Stimulated activated CD4-positive, alpha-beta T cell treated with anti-CD3 and anti-CD28 coated beads, Interleukin-4, amount 100 ng/mL, for 24 hours (primary cell): ENCODE measurements at places on chromosomes 3 and 15.

- no peak for DNase-seq
Measured at GRCh38 chr3:192258721-192259120, 468.6 kb downstream of the FGF12 start.

DNA sequence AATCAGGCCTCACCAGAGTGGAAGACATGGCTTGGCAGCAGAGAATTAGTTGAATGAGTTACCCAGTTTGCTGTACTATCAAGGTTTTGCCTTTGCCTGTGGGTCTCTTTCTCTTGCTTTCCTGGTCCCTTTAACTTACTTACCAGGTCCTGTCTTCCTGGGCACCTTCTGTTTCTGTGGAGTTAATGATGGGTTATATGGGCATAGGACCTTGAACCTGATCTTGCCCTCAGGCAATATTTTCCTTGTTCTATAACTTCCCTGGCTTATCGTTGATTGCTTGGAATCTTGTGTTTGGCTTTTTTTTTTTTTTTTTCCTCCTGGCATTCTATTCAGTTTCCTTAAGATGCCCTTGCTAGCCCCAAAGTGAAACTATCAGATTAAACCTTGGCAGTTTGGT, 106.8 kb downstream of the HHLA2 start:
- no peak for DNase-seq

DNA sequence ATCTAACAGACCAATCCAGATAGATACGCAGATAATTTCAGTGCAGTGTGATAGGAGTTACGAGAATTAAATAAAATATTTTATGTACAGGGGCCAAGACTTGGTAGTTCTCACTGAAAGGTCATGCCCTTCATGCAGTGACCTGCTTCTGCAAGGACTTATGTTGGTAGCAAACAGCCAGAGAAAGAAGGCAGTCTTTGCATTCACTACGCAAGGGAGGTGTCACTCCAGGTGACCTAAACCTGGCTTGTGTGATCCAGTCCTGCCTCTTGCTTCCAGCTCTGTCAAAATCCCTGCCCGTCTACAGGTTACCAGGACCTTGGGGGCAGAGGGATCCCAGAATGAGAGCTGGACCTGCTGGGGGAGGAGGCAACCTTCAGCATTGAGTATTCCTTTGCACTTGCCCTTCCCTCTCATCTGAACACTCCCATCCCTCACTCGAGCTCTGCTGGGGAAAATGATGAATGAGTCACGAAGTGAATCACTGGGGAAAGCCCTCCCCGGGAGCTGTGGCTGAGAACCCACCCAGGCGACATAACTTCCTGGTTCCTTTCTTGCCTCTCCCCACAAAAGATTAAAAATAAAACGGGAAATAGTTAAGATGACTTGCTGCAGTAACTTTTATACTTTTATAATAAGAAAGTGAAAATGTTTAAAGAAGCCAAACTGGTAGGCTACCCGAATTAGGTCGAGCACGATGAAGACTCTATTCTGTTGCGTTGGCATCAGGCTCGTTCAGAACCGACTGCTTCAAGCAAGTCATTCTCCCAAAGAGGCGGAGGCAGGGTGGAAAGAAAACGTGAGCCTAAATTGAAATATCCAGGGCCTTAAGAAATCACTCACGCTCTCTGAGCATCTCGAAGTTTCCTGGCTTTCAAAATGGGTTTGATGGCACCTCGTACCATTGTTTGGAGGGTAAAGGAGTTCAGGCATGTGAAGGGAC, 216.1 kb downstream of the SLCO3A1 start:
- peak; percentile 65 for DNase-seq

DNA sequence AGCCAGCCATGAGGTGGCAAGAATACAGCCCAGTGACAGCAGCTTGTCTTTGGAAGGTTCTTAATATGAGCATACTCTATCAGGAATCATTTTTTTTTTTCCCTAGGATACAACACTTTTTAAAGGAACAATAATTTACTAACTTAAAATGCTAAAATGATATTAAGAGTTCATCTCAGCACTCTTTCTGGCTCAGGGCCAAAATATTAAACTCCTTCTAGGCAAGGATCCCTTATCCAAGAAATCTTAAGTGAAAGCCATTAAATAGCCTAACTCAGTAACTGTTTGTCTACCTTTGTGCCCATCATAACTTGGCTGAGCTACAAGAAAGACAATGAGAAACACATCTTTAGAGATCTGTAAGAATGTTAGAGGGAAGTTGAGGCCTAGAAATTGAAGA, 529.5 kb upstream of the TGFBR2 start:
- DNase-seq = no peak

- DNase-seq = no peak
Measured at GRCh38 chr3:43005981-43006380, 26.9 kb downstream of the GASK1A start.

GRCh38 chr15:37099319-37100108, 835 bp downstream of the MEIS2 start:
- DNase-seq = no peak

- no peak for DNase-seq
Measured at GRCh38 chr15:43134157-43134635, 810 bp downstream of the TMEM62 start.

DNA sequence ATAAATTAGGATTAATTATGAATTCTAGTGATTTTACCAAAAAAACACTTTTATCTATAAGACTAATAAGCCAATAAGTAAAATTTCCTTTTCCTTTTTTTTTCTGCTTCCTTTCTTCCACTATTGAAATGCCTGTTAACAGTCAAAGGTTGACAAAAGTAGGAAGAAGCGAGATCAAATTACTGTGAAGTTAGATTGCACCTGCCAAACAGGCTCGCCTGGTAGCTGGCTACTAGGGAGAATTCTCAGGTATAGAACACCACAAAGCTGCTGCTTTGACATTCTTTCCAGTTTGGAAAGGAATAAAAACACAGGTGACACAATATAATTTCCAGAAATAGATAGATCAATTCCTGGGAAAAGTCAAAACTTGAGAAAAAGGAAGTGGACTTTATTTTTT, 749.0 kb downstream of the NSUN3 start:
- DNase-seq = no peak

GRCh38 chr15:31396881-31397560, 70.4 kb downstream of the KLF13 start:
- DNase-seq = peak; percentile 2

DNA sequence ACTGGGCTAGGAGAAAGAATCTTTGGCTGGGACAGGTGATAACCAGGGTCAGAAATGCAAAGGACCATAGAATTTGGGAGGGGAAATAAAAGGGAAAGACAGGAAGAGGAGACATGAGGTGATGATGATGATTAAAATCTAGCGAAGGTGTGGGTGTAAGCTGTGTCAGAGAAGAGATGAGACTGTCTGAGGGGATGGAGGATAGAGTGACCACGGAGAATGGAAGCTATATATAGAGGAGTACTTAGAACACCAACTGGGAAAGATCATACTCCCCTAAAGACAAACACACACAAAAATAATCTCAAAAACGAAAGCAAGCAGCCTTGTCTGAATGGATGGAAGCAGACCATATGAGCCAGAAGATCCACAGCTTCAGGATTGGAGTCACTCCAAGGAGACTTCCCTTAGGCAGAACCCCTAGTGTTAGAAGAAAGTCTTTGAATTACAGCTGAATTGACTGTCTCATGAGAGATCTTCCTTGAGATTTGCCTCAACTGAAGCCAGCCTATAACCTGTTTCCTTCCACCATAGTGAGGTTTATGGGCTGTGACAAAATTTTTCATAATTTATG, 115.2 kb upstream of the DAZL start:
- DNase-seq = no peak

GRCh38 chr3:146569314-146569713, 24.9 kb upstream of the PLSCR1 start:
- DNase-seq = no peak

DNA sequence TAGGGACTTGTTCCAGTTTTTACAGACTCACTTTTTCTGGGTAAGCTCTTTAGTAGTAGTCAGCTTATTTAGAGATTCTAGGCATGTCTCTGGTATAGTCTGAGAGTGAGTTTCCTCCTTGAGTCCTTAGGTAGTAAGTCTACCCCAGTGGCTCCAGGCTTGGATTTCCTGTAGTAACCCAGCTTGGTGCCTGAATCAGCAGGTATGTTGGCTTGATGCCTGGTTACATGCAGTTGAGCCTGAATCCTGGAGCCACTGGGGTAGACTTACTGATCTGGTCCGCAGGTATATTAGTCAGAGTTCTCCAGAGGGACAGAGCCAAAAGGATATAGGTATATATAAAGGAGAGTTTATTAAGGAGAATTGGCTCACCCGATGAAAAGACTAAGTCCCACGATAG, 85.8 kb upstream of the RBMS3 start:
- no peak for DNase-seq

DNA sequence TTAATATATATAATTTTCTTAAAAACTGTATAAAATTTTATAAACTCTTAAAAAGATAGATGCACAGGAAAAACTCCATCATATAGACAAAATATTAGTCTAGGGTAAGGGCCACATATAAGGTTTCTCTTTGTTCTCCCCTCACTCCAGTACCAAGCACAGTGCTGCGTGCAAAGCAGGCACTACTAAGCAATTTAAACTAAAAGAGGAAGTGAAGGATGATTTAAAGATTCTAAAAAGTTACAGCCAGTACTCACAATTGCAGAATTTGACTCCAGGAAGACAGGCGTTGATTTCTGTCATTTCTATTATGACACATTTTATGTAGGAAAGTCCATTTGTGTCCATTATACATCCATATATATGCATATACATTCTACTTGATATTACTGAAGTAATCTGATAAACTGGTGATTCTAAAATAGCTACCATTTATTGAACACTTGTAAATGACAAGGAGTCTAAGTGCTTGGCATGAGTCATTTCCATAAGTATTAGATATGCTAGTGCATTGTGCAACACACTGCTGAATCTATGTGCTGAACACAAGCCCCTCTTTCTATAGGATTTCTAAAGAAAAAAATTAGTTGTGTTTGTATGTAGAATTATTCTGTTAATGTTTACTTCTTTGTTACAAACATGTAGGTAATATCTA, 785.5 kb upstream of the ARRDC4 start:
- DNase-seq = no peak

DNA sequence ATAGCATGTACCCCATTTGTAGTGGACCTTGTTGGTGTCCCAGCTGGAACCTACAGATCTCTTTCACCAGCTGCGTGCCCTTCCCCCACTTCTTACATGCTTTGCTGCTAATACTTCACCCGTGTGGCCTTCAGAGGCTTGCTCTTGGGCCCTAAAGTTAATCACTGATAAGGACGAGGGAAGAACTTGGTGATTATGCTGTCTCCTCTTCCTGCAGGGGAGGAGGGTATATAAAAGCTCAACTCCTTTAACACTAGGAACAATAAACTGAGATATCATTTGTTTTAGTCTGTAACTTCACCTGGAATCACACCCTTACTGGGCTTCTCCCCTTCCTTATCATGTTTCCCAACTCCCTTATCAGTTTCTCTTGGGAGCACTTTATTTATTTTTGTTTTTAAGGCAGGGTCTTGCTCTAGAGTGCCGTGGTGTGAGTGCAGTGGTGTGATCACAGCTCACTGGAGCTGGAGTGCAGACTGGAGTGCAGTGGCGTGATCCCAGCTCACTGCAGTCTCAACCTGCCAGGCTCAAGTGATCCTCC, 43.2 kb upstream of the PIK3R4 start:
- no peak for DNase-seq

DNA sequence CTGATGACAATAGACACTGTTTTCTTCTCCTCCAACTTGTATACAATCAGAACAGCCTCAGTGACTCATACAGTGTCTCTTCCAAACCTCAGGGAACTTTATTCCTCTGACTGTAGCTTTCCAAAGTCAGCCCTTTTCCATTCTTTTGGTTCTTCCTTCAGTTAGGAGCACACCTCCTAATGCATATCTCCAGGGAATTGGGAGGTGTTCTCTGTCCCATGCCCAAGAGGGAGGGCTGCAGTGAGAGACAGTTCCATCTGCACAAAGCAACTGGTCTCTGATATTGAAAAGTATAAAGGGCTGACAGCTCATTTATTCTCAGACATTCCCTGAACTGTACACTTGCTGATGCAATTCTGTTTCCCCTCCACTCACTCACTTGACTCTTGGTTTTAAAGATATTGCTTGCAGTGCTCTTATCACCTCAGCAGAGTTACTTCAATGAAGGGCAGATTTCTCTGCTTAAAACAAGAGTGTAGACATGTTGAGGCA, 337.8 kb upstream of the TBC1D5 start:
- DNase-seq = no peak

DNA sequence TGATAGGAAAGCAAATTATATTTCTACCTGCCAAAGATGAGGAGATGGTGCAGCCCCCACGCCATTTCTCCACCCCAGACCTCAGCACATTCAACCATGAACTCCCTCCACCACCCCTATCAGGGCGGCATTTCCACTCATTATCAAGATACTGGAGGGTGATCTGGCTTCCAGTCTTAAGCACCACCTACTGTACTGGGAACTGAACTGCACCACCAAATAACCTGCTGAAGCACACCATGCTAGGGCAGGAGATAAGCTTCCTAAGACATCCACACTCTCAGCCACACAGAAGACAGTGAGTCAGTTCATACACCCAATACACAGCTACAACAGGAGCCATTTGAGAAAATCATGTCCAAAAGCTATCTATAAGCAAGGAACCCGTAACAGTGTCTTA, 98.8 kb downstream of the FGF7 start:
- no peak for DNase-seq

GRCh38 chr3:30231277-30232141, 374.9 kb upstream of the TGFBR2 start:
- DNase-seq = no peak

DNA sequence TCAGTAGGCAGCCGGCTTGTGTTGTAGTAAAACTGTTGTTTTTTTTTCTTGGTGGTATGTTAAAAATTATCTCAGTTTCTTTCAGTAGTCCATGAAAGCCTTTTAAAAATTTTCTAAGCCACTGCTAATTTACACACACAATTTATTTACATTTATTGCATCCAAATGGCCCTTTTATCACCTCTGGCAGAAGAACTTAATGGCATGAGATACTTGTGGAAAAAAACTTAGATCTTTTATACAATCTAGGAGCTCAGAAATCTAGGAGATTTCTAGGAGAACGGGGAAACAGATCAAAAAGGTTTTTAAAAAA, 1.4 kb downstream of the PPP2R3A start:
- DNase-seq = no peak

- DNase-seq = no peak
Measured at GRCh38 chr3:26271848-26272247, 350.7 kb upstream of the LRRC3B start.

GRCh38 chr3:6119367-6119766, 741.5 kb upstream of the GRM7 start:
- DNase-seq = no peak
